ENCODE measurements at places on chromosomes 16 and 17. TPM values are rescaled to one million over a fixed set of nuclear protein-coding genes. Genes with fewer than 3 reads are reported as not detected.
A peak's percentile ranks its signal among the peaks of the same experiment; 100 is the strongest.

DNA sequence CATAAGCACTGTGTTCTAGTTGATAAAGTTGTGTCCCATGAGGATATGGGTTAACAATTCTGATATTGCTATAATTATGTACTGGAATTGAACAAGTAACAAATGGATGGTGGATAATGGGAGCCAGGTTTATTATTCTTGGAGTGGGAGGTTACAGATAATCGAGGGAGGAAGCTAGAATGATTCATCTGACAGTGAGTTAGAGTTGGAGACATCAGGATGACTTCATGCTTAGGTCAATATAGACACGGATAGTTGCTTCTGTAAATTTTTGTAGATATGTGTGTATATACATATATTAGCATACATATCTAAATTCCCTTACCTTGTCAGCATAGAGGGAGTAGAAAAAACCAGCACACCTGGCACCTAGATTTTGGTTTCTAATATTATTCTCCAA lies 293.4 kb downstream of the SHISA9 start:
- no peak for DNase-seq

HOXB1 gene
- total RNA-seq, result not detected

CRYM gene
- total RNA-seq, result not detected

DNA sequence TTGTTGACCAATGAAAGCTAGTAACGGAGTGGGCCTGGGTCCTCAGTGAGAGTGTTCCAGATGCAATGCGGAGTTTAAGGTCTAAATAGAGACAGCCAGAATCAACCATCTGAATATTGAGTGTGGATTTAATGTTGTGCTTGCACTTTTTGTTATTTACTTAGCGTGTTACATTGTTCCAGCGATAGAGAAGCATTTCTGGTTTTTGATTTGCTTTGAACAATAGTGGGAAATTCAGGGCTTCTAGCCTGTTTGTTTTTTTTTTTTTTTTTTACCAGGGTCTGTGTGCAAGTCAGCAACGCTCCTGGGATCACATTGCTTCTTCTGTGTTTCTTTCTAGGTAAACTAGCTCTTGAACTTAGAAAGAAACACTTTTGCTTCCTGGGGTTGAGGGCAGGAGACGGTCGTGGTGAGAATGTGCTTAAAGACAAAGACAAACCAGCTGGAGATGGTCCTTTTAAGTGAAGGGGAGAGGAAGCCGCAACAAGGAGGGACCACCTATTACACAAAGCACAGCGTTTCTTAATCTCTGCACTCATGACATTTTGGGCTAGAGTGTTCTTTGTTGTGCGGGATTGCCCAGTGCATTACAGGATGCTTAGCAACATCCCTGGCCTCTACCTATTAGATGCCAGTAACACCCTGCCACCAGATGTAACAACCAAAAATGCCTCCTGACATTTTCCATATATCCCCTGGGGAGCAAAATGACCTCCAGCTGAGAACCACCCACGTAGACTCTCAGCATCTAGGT lies 119.2 kb downstream of the MAP2K6 start:
- DNase-seq, result no peak

INPP5K gene
- 43.3 TPM for total RNA-seq

GRCh38 chr17:46136820-46137219 lies 56.4 kb downstream of the KANSL1 start:
- DNase-seq, result no peak

DNA sequence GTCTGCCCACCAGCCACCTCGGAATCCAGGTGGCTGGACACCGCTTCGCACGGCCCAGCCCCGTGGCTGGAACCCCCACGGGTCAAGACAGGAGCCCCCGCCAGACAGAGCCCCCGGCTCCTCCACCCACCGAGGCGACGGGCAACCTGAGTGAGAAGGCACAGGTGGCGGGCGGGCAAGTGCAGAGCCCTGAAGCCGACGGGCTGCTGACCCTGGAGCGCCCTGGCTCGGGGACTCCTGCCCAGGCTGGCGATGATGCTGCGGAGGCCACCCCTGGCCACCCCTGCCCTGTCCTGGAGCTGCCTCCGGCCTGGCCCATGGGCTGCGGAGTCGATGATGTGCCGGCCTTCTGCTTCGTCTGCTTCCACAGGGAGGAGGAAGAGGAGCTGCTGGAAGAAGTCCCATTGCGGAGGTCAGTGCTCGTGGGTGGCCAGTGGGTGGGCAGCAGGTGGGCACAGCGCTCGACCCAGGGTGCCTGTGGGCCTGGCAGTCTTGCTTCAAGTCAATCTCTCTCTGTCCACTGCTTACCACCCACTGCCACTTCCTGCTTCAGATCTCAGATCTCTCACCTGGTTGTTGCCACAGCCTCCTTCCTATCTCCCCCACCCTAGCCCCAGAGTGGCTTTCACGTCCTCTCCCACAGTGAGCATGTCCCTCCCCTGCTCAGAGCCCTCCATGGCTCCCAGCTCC lies 33.1 kb upstream of the SBK1 start:
- no peak for DNase-seq

DNA sequence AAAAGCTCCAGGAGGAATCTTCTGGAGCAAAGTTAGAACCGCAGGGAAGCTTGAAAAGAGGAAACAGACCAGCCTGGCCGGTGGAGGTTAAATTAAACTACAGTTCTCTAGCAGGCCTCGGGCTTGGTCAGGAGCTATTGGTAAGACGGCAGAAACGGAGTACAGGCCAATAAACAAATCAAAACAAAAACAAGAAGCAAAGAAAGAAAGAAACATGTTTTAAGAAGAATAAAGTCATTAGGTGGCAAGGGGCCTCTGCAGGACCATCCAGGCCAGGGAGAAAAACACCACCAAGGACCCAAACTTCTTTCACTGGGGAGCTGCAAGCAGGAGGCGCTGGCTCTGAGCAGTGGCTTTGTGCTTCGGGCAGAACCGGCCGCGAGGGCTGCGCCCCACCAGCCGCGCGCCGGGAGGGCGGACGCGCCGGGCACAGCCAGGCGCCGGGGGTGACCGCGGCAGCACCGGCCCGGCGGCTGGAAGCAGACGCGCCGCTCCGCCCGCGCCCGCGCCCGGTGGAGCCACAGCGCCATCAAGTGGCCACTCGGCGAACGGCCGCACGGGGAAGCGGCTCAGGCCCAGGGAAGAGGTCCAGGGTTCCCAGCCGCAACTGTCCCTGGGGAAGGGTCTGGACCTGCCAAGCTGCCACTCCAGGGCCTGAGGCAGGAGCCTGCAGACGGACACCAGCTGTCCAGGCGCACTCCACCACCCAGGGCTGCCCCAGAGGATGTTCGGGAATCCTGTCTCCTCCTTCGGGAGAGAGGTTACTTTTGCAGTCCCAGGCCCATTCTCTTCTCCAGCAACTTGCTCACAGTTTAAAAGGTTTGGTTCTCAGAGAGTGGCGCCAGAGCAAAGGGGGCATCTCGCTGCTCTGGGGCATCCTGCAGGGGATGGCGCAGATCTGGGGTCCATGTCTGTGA lies 419.4 kb downstream of the SOX9 start:
- DNase-seq, result peak; percentile 90

DNA sequence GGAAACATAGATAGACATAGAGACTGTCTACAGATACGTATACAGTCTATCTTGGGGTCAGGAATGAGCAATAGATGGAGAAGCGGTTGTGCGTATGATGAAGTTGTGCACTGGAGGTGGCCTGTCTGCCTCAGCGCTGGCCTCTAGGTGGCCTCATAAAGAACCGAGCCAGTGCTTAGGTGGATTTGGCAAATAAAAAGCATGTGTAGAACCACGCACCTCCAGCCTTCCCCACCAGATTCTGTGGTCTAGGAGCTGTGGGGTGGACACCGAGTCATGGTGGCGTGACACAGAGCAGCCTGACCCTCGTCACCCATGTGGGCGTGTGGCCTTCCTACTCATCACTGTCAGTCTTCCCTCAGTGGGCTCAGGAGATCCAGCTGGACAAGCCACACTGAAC lies 34.0 kb downstream of the PGS1 start:
- DNase-seq, result no peak

CFAP97D1 gene
- not detected for total RNA-seq
